A673 (cell line): ENCODE measurements at places on chromosomes 1 and 21. TPM values are rescaled to one million over a fixed set of nuclear protein-coding genes. Genes with fewer than 3 reads are reported as not detected.

Gene LINGO4
- total RNA-seq = not detected in 2 replicates

Gene PTPN14
- 103 and 114 TPM in 2 replicates for total RNA-seq

Gene TRIM45
- 3.2 and 6.7 TPM in 2 replicates for total RNA-seq

Gene AMY1C
- not detected in 2 replicates for total RNA-seq

Gene ZC3H12A
- 4.8 and 5.4 TPM in 2 replicates for total RNA-seq

Gene SIK1
- total RNA-seq = 0.98 and 4.2 TPM in 2 replicates
